ENCODE measurements at places on chromosomes 1 and 21.

GRCh38 chr1:201406831-201407406 is 7.8 kb upstream of the LAD1 start:
- no peak for DNase-seq

DNA sequence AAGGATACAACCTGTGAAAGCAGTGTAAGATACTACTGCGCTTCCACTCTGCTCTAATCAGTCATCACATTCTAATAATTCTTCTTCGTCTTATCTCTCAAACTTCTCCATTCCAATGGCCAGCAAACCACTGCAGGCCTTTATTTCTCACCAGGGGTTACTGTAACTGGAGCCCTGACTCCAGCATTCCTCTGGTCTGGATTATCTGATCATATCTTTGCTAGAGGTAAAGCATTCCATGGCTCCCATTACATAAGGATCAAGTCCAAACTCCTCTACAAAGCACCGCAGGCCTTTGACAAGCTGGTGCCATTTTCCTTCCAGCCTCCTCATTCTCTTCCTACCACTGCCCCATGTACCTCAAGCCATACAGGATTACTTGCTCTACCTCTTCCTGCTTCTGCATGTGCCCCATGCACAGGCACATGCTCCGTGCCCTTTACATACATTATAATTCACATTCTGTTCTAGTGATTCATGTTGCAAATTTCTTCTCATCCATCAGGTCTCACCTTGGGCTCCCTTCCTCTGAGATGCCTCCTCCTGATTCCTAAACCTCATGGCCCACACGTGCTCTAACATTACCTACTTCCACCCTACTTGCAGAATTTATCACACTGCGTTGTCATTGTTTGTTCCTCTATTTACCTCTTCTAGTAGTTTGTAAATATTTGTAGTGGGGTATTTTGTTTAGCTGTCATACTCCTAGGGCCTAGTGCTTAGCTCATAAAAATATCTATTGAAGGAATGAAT is 9.3 kb upstream of the SERBP1 start:
- no peak for DNase-seq

- DNase-seq, result no peak
Measured at GRCh38 chr1:200374569-200375295, 35.1 kb downstream of the ZNF281 start.

DNA sequence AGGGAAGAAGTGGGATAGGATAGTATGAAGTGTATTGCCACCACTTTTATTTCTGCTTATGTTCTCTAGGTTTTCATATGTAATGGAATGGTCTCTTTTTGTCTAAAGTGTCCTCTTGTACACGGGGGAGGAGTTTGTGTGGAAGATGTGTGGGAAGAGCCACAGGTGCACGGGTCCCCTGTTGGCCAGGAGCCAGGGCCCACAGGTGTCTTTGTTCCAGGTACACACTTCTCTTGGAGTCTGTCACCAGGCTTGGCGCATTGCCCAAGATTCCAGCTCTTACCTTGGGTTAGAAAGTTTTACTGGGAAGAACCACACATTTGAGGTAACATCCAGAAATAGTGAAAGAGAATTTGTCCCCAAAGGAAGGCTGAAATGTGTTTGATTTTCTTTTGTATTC is 10.5 kb downstream of the TENT5C start:
- DNase-seq, result no peak

GRCh38 chr1:9482816-9483572 is 56.3 kb upstream of the SLC25A33 start:
- DNase-seq, result no peak
